ENCODE measurements at places on chromosomes 12 and 14. TPM values are rescaled to one million over a fixed set of nuclear protein-coding genes. Genes with fewer than 3 reads are reported as not detected.

DNA sequence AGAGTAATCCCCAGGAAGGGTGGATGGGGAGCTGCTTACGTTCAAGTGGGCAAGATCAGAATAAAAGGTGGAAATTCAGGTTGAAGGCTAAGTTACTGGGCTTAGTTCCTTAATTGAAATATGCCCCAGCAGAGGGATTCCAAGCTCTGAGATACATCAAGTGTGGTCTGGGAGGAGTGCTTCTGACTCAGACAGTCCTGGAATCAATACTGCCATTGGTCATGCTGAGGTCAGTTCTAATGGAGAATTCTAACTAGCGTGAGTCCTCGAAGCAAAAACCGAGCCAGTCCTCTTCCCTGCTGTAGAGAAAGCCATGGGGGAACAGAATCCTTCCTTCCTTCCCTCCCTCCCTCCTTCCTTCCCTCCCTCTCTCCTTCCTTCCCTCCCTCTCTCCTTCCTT lies 39.9 kb downstream of the NOS1 start:
- DNase-seq, result no peak

GRCh38 chr14:92093320-92093719 lies 13.1 kb downstream of the ATXN3 start:
- DNase-seq, result no peak

DNA sequence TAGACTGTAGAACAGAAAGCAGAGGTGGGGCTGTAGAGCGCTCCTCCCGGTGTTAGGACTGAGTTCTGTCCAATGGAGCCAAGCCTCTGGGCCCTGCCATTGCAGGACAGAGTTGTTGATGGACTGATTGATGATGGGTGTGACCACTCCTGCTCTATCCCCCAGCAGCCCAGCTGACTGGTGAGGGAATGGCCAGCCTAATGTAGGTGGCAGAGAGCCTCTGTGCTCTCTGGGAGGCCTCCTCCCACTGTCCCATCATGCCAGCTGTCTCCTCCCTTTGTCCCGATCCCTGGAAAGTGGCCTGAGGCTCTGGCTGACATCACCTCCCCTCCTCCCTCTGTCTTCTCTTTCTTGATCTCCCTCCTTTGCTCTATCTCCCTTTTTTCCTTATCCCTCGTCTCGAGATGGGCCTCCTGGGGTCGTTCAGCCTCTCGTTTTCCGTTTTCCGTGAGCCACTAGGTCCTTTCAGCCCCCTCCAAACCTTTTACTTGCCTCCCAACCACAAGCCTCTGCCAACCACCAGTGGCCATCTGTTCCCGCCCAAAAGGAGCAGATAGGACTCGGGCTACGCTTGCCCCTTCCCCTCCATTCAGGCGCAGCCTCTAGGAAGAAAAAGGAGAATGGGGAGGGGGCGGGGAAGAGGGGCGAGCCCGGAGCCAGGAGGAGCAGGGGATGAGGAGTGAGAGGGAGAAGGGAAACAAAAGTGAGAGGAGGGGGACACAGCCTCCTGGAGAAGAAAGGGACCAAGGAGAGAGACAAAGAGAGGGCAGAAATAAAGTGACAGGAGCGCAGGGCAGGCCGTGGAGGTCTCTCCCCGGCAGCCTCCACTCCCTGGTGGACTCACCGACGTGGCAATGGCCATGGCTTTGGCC lies 572 bp downstream of the EFS start:
- DNase-seq, result no peak

GRCh38 chr12:32507942-32508320 lies 108.6 kb downstream of the FGD4 start:
- no peak for DNase-seq

CACNA1C gene
- not detected for total RNA-seq

- DNase-seq, result peak; percentile 65
These were observed at the start of gene BAZ1A for GRCh38 chr14:34875031-34875922. Gene BAZ1A (minus strand): TSS chr14:34875360. CDS start chr14:34874604, 756 bp downstream.

TAS2R42 gene
- total RNA-seq, result not detected

DNA sequence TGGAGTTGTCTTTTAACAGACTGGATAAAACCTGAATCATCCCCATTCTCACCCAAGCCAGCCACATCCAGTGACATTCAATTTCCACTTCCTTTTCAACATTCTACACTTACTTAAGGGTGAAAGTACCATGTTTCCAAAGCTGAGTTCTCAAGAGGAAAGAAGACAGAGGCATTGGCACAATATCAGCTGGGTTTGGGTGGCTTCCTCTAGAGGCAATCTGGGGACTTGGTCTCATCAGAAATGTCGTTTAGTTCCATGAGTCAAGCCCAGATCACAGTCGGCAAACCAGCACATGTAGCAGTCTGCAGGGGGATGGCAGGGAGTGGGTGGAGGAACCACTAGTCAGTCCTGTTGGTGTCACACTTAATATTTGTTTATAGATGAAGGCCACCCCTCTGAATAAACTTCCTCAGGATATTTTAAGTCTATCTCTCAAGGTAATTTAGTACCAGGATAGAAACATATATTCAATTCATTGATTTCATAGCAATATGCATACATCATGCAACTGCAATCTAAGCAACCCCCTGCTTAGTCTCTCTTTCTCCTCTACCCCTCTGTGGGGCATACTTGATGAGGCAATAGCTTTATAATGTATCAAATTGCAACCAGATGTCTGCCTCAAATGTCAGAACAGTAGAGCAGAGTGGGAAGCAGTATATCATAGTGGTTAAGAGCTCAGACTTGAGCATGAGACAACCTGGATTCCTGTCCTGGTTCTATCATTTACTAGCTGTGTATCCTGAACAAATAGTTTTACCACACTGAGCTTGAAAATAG lies 3.0 kb downstream of the SRRM4 start:
- no peak for DNase-seq

DNA sequence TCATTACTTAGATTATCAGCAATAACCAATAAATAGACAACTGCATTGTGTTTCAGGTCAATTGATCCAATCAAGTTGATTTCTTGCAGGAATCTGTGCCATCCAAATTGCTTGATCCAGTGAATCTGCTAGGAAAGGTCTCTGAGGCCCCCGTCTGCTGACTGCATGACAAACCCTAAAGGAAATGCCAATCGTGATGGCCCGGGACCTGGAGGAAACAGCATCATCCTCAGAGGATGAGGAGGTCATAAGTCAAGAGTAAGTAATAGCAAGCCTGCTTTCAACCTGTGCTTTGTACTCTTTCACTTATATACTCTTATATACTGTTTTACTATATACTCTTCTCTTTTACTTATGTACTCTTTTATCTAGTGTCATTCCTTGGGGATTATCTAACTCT lies 1.9 kb downstream of the TTLL5 start:
- no peak for DNase-seq

GRCh38 chr12:15244341-15244740 lies 23.1 kb upstream of the RERG start:
- DNase-seq, result no peak

GRCh38 chr12:6228535-6229223 lies 28.5 kb downstream of the CD9 start:
- DNase-seq, result no peak

DNA sequence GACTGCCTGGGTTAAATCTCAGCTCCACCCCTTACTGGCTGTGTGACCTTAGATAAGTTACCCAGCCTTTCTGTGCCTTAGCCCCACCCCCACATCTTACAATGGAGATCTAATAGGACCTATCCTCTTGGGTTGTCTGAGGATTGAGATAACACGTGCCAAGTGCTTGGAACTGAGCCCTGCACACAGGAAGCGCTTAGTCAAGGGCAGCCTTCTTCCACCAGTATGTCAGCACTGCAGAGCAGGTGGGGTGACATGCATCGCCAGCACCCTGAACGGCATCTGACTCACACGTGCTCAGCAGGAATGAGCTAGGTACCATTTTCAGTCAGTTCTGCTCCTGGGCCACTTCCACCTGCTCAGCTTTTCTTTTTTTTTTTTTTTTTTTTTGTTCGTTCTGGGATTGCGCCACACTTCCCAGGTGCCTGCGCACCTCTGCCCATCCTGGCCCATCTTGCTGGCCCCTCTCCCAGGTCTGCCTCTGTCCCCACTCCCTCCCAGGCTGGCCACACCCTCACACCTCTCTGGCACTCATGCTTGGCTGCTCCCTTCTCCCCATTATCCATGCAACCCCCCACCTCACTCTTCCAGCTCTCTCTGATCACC lies 19.6 kb downstream of the LGMN start:
- no peak for DNase-seq
